ENCODE measurements at places on chromosomes 5 and 9.

- DNase-seq: no peak
Observed at GRCh38 chr5:67123819-67124218, 72.8 kb downstream of the CD180 start.

DNA sequence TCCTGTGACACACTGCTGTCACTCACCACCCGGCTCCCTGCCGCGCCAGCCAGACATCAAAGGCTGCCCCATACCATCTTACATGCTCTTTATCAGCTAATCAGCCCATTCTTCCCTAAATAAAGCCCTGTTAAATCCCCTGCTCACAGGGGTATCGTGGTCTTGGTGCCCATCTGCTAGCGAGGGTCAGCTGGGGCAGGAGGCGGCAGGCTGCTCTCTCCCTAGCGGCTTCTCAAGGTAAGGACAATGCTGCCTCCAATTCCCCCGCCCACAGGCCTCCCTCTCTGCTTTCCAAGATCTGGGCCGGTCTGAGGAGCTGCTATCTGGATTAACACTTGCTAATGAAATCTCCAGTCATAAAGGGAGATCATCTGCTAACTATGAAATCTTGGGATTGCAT is 26.8 kb downstream of the BARHL1 start:
- DNase-seq: no peak

- DNase-seq: peak; percentile 63
Observed at GRCh38 chr5:132496191-132496630, 5.6 kb upstream of the IRF1 start.

- DNase-seq: no peak
Observed at GRCh38 chr9:116700279-116700678, 13.2 kb downstream of the TRIM32 start.

DNA sequence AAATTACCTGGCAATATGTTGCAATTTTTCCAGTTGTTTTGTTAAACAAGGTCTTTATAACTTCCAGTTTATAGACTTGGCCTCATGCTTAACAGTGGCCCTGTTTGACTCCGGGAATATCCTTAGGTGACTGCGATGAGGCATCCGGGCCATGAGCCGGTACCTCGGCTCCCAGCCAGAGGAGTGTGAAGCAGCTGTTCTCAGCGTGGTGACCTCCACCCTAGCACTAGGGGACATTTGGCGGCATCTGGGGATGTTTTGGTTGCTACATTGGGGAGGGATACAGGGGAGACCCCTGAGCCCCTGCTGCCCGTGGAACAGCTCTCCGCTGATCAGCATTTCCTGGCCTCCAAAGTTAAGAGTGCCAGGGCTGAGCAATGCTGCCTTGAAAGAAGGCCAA is 533.4 kb downstream of the IRX1 start:
- no peak for DNase-seq

GRCh38 chr9:81145331-81145963 is 543.9 kb downstream of the TLE1 start:
- no peak for DNase-seq

DNA sequence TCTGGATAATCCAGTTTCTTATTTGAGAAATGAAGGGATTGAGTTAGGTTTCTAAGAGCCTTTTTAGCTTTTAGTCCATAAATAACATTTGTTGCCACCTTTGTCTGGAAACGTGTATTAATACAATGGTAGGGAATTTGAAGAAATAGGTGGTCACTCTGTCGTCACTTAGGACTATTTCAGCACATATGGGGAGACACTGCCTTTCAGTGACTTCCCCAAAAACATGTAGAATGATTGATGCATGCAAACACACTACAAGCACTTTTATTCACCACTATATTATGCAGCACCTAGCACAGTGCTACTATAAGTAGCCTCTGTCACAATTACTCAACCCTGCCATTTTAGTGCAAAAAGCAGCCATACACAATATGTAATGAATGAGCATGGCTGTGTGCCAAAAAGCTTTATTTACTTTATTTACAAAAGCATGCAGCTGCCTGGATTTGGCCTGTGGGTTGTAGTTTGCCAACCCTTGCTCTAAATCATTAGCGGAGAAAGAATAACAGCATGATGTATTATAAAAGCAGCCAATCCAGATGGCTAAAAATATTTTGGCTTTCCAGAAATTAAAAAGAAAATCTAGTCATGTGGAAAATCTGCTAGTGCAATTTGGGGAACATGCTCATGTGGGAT is 154.2 kb upstream of the HMHB1 start:
- no peak for DNase-seq

DNA sequence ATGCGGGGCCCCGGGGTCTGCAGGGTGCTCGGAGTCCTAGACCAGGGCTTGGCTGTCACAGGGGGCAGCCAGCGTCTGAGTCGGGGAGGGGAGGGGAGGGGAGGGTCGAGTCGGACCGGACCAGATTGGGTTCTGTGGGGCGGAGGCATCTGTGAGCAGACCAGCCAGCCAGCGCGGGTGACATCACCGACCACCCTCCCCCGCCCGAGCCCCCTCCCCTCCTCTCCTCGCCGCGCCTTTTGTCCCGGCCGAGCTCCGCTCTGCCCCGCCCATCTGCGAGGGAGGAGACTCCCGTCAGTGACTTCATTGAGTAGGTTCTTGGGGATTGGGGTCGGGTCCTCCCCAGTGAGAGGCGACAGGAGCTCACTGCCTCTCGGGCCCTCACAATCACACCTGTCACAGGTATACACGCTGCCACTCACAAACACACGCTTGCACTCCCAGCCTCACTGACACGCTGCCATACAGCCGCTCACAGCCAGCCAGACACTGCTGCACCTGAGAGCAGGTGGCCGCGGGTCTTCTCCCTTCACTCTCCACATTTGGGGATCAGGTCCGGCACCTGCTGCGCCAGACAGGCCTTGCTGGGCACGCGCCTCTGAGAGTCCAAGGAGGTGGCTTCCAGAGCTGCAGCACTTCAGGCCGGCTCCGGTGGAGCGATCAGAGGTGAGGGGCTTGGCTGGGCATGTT is 546 bp downstream of the DNAJB5 start:
- no peak for DNase-seq

GRCh38 chr9:28389411-28389810 is 816.1 kb upstream of the C9orf72 start:
- DNase-seq: no peak

DNA sequence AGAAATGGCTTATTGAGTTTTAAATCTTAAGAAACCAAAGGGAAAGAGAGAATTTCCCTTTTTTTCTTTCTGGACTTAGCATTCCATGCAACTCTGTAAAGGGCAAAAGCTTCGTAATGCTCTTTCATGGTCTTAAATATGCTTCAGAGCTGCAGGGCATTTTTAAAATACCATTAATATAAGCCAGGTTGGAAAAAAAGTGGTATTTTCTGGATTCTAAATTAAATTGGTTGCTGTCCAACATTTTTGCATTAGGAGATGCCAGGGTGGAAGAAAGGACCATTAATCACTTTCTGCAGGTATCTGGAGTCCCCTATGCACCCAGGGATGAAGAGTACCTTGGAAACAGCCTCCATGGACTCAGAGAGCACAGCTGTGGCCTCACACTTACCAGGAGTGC is 215.1 kb upstream of the DAPK1 start:
- peak; percentile 30 for DNase-seq

- no peak for DNase-seq
Observed at GRCh38 chr9:129602598-129603415, 18.1 kb downstream of the C9orf50 start.

GRCh38 chr5:42242881-42243485 is 180.3 kb upstream of the GHR start:
- no peak for DNase-seq

DNA sequence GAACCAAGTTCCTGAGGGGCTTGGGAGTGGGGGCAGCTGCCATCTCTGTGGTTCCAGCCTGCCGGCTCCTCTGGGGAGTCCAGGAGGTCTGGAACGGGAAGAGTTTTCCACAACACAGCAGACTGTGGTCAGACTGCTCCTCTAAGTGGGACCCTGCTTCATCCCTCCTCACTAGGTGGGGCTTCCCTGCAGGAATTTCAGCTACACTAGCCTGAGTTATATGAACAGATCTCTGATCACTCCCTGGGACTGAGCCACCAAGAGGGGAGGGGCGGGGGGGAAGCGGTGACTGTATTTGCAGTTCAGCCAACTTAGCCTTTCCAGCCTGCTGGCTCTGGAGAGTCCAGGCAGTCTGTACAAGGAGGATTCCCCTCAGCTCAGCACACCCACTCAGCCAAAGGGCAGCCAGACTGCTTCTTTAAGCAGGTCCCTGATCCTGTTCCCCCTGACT is 19.4 kb downstream of the DTWD2 start:
- no peak for DNase-seq

GRCh38 chr5:62791059-62791458 is 212.4 kb downstream of the LRRC70 start:
- no peak for DNase-seq

- DNase-seq: peak; percentile 17
Observed at GRCh38 chr5:173781432-173781815, 106.7 kb upstream of the CPEB4 start.

All from HFFc6 (cell line).